ENCODE measurements at places on chromosomes 5 and 9.

- DNase-seq = no peak
Measured at GRCh38 chr5:882253-883183, 10.1 kb downstream of the BRD9 start.

GRCh38 chr5:51385216-51385615 lies 2.0 kb downstream of the ISL1 start:
- no peak for DNase-seq

- DNase-seq = peak; percentile 30
Measured at GRCh38 chr9:111975709-111976108, 79.1 kb downstream of the UGCG start.

- DNase-seq = no peak
Measured at GRCh38 chr9:19650312-19650711, 138.5 kb downstream of the SLC24A2 start.

GRCh38 chr5:143168171-143168741 lies 235.2 kb downstream of the NR3C1 start:
- no peak for DNase-seq

GRCh38 chr5:122701640-122702523 lies 73.0 kb upstream of the SNX2 start:
- DNase-seq = no peak

GRCh38 chr5:125926172-125926571 lies 497.0 kb upstream of the GRAMD2B start:
- no peak for DNase-seq

- DNase-seq = no peak
Measured at GRCh38 chr5:65828022-65828896, 98.1 kb upstream of the ERBIN start.

All from RPMI7951 (cell line).